A673 (cell line): ENCODE measurements at places on chromosomes 4 and X.
A peak's percentile ranks its signal among the peaks of the same experiment; 100 is the strongest.

DNA sequence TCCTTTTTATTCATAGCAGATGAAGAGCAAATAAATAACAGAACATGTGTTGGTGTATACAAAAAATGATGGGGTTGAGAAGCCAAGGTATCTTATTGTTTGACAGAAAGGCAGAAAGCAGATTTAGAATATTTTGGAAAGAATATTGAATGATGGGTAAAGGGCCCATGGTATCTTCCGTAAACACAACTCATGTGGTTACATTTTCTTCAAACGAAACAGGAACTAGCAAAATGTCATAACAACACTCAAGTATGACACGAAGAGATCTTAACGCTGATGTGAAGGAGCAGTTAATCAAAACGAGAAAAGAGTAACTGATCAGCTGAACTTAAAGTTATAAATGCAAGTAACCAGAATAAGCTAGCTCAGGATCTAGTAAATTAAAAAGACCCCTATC lies 195.7 kb upstream of the GK2 start:
- no peak for DNase-seq

GRCh38 chr4:113539408-113539807 lies 222.1 kb downstream of the CAMK2D start:
- no peak for DNase-seq

DNA sequence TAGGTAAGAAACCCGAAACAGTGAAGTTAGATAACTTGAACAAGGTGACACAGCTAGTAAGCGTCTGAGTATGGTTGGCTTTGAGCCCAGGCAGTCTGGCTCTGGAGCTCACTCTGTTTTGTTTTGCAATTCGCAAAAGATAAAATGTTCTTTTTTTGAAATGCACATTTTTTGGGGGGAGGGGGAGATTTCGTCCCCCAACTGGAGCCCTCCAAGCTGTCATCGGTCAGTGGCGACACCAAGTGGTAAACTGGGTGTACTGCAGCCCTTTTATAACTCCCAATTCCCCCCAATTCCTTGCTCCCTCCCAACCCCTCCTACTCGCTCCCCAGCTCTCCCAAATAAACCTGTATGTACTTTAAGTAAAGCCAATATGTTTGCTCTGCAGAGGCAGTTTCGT lies 2.8 kb upstream of the CLCN5 start:
- peak; percentile 58 for DNase-seq

GRCh38 chr4:185640811-185641675 lies 105.7 kb upstream of the PDLIM3 start:
- DNase-seq = peak; percentile 69

DNA sequence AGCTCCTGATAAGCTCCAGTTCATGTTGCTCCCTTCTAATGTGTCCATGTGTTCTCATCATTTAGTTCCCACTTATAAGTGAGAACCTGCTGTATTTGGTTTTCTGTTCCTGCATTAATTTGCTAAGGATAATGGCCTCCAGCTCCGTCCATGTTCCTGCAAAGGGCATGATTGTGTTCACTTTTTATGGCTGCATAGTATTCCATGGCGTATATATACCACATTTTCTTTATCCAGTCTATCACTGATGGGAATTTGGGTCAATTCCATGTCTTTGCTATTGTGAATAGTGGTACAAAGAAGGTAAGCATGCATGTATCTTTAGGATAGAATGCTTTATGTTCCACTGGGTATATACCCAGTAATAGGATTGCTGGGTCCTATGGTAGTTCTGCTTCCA lies 197.2 kb upstream of the ITM2A start:
- DNase-seq = no peak

- no peak for DNase-seq
Observed at GRCh38 chr4:136651278-136651667, 881.0 kb downstream of the PCDH18 start.
